Naive thymus-derived CD4-positive, alpha-beta T cell (primary cell): ENCODE measurements at places on chromosomes 1 and 21. TPM values are rescaled to one million over a fixed set of nuclear protein-coding genes. Genes with fewer than 3 reads are reported as not detected.

DNA sequence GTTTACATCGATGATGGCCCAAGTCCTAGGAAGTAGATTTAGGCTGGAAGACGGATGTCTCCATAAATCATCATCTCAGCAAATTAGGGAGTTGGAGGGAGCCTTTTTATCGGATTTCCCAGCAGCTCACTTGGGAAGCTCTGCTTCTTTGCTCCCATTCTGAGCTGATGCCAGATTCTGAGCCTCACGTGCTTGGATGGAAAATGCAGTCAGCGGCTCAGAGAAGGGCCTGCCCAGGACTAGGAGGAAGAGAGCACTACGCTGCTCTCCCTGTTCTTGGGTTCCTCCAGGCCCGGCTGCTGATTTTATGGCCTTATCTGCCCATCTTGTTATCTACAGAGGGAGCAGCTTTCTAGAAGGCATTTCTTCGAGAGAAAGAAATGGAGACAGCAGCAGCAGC lies 42.0 kb downstream of the UBIAD1 start:
- no peak for DNase-seq

DNA sequence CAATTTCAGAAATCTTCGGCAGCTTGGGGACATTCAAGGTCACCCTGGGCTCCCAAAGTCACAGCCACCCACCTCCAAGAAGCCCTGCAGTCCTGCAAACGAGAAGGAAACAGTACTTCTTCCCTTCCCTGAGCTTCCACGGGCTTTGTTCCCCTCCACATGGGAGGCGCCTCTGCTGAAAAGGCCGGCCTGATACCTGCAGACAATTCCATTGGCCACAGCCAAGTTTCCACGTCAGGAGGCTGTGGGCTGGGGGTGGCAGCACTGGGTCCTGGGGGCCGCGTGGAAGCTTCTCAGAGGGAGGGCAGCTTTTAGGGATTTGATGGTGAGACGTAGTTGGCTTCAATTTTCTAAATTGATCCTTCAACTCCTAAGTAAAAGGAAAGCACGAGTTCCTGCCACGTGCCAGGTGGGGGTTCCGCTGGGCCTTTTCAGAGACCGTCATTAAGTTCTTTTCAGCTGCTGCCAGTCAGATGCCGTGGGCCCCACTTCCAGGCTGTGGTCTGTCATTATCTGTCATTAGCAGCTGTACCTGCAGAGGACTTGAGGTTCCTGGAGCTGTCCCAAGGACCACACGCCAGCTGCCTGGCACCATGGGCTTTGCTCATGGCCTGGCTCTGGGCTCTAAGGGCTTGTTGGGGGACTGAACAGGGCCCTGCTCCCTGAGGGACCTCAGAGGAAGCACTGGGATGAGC lies 98.7 kb downstream of the CRYAA start:
- no peak for DNase-seq

DNA sequence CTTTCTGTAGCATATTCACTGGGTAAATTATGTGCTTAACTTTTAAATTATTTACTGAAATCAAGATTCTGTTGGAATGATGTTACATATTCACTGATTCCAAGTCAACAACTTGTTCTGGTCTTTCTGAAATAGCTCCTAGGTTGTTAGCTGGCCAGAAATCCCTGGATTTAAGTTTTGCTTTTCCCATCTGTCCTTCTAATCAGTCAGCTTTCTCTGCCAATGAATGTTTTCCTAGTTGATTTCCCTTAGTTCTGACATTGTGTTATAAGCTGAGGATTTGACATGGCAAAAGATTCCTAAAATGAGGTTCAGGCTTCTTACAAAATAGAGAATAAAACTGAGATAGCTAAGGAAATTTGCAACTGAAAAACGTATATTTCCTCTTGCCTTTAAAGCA lies 1479.6 kb downstream of the MRPL39 start:
- no peak for DNase-seq

GRCh38 chr1:195462646-195463045 lies 1145.6 kb downstream of the KCNT2 start:
- no peak for DNase-seq

DNA sequence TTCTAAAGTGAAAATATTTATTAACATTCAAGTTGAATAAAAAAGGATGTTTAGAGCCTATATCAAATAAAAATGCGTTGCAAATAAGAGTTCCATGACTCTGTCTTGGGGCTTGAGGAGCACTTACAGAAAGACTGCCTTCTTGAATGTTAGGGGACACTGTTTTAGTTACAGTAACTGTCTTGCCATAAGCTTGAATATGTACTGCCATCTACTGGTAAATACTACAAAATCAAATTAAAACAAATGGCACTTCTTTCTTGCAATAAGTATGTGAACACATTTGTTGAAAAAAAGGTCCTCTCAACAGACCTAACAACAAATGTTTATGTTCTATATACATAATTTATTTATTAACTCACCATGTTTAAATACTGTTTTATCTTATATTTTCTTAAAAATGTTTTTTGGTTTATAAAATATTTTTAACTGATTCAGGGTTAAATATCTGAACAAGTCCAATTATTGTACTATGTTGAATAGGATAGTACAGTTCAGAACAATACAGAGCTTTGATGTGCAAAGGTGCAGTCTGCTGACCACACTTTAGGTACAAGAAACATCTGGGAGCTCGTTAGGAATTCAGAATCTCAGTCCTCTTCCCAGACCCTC lies 199.5 kb downstream of the LRRIQ3 start:
- DNase-seq = no peak

- DNase-seq = peak; percentile 91
Measured at GRCh38 chr1:1371364-1371745, 3.7 kb downstream of the AURKAIP1 start.

GRCh38 chr1:9929431-9930385 lies 13.5 kb downstream of the LZIC start:
- DNase-seq = no peak

DNA sequence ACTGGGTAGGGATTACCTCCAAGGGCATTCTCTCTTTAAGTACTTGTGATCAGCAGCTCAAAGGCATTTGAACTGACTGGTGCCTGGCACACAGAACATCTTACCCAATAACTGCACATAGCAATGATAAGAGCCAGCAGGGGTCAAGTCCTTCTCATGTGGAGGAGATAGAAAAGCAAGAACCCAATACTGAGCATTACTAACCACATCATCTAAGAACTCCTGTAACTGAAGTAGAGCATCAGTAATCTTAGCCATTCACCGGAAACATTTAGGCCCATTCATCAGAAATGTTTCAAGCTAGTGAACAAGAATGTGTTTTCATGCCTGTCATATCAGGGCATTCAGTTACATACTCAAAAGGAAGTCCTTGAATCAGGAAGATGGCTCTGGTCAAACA lies 33.6 kb upstream of the THEM4 start:
- DNase-seq = no peak

DNA sequence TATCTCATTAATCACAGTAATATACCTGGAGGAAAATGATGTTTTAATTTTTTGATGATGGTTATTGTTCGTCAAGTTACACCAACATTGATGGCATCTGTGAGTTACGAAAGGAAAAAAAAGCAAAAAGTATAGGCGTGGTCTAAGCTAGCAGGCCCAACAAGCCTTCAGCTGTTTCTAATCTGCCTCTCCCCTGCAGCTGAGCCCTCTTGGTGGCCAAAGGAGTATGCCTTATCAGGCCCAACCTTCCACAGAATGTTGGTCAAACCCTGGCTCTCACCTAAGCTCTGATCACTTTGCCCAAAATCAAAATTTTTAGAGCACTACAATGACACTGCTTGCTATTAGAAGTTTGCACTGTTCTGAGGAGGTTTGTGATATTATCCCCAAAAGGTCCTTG lies 4.9 kb downstream of the C1orf105 start:
- DNase-seq = no peak

DNA sequence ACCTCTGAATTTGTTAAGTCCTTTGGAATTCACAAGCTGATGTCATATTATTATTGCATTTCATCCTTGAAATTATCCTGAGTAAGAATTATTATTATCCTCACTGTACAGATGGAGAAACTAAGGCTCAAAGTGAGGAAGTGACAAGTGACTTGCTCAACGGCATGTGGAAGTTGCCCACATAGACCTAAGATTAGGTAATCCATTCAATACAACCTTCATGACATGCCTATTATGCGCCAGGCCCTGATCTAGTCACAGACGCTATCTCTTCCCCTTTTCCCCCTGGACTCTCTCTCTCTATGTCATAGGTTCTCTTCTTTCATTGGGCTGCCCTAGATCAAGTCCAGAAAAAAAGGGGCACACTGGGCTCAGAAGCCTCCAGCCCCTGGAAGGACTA lies 84.9 kb upstream of the KCNK2 start:
- no peak for DNase-seq

- DNase-seq = peak; percentile 75
Measured at GRCh38 chr21:44932408-44933181, 7.2 kb upstream of the SLX9 start.

DNA sequence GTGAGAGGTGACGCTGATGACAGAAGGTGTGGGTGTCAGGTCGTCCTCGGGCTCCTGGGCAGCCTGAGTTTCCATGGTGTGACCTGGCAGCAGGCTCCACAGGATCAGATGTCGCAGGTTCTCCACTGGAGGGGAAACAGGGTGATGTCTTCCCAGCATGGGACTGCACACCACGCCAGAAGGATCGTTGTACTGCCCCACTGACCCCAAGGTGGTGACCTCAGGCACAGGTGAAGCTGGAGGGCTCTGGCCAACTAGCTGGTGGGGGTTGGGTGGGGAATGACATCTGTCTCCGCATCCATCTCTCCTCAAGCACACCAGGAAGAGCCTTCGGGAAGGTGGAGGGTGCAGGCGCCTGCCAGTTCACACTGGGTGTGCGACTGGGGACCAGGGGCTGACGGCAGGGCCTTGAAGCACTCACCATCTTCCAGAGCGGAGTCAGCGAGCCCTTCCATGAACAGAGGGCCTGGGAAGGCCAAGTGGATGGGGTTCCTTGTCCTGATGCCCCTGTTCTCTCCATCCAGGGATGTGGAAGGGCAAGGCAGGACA lies 19.4 kb downstream of the LRRC71 start:
- DNase-seq = no peak

SPAG17 gene
- not detected for total RNA-seq

PCP4L1 gene
- not detected for total RNA-seq

CXADR gene
- total RNA-seq = 0.20 and 0.51 TPM in 2 replicates

LCE6A gene
- not detected for total RNA-seq
